ENCODE measurements at places on chromosomes 5 and 9. TPM values are rescaled to one million over a fixed set of nuclear protein-coding genes. Genes with fewer than 3 reads are reported as not detected.
A peak's percentile ranks its signal among the peaks of the same experiment; 100 is the strongest.

MYMK gene
- total RNA-seq = not detected

GPRIN1 gene
- total RNA-seq = 19.9 TPM

SH3RF2 gene
- 6.2 TPM for total RNA-seq

PCDHGA3 gene
- total RNA-seq = not detected

SLC6A19 gene
- total RNA-seq = not detected

CARTPT gene
- not detected for total RNA-seq

FREM1 gene
- 0.52 TPM for total RNA-seq

DNA sequence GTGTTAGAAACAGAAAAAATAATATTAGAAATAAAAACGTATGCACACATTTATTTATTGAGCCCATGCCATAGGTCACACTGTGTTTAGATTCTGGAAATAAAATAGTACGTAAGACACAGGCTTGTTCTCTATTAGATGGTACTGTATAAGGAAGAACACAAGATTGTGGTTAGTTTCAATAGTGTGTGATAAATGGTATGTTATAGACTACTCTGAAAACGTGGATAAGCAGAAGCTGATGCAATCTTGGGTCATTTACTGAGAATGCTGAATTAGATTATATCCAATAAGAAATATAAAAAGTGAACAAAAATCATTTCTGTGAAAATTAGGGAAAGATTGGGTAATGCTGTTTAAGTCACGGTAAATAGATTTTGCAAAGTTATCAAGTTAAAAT, 1456.4 kb upstream of the ACO1 start:
- no peak for DNase-seq

- DNase-seq = peak; percentile 74
Observed at GRCh38 chr9:22030101-22030598, 21.0 kb upstream of the CDKN2B start.

DNA sequence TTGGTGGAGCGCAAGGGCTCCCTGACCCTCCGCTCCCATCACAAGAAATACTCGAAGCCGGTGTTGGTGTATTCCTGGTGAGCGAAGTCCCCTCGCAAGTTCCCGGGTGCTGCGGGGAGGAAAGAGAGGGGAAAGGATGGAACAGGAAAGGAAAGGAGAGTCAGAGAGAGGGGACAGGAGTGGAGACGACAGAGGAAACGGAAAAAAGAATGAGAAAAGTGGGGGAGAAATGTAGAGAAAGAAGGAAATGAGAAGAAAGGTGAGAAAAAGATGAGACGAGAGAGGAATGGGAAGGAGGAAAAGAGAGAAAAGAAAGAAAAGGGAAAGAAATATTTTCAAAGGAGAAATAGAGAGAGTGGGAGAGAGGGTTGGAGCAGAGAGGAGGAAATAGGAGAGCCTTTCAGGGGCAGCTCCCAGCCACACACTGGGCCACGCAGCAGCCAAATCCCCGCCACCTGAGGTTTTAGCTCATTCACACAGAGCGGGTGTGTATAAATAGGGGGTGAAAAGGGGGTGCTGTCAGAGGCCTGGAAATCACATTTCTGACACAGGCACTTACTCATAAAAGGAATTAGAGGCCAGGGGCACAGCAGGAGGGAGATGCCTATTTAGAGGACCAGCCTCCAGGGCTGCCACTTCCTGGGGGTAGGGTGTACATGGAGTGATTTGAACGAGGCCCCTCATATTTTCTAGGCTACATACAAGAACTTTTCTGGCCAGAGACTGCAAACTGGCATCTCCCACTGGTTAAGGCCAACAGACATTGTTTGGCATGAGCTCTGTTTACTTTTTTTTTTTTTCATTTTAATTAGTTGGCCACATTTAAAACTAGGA, 555 bp downstream of the CFAP95 start:
- no peak for DNase-seq

GRCh38 chr5:97037819-97038218, 101.9 kb downstream of the LNPEP start:
- DNase-seq = no peak

DNA sequence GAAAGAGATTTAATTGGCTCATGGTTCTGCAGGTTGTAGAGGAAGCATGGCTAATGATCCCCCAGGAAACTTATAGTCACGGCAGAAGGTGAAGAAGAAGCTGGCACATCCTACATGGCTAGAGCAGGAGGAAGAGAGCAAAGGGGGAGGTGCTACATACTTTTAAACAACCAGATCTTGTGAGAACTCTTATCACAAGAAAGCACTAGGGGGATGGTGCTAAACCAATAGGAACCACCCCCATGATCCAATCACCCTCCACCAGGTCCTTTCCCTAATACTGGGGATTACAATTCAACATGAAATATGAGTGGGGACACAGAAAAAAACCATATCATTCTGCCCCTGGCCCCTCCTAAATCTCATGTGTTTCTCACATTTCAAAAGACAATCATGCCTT, 147.2 kb upstream of the EPB41L4A start:
- no peak for DNase-seq

DNA sequence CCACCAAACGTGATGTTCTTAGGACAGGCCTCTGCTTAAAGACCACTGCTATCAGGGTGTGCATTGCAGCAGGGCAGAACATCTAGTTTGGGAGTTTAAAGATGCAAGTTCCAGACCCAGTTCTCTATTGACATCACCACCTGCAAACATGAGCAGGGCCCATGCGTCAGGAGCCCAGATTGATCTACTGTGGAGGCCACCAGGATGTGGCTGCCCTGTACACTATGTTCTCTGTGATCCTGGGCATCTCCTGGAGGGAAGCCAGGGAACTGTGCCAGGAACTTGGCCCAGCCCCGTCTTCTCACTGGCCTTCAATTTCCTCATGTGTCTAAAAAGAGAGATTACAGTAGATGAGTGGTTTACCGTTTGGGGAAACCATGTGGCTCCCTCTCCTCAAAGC, 87.1 kb downstream of the PDE6A start:
- DNase-seq = peak; percentile 71

GRCh38 chr9:1659363-1659690, 355.8 kb upstream of the SMARCA2 start:
- DNase-seq = no peak

GRCh38 chr5:66367814-66368541, 223.9 kb downstream of the SREK1 start:
- no peak for DNase-seq

DNA sequence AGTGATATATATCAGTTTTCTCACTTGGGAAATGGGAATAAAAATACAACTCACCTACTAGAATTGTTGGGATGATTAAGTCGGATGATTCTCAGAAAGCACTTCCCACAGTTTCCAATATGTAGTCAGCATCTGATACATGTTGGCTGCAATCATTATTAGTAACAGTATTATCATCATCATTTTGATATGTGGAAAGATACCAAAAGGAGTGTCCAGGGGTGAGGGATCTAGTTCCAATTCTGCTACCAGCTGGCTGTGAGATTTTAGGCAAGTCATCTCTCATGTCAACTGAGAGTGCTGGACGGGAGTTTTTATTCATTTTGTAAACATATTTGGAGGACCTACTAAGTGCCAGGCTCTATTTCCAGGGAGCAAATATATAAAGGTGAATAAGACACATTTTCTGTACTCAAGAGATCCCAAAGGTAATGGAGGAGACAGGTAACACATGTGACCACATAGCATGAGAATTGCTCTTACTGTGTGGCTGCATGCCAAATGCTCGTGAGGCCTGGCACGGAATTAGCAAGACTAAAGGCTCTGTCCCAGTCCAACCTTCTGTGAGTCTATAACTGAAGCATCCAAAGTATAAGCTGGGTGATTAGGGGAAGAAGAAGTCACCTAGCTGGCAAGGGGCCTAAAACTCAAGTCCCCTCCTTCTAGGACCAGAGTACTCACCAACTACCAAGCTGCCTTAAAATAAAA, 83.0 kb downstream of the GRIA1 start:
- DNase-seq = no peak

GRCh38 chr5:122501089-122501435, 189.0 kb downstream of the SNCAIP start:
- no peak for DNase-seq

DNA sequence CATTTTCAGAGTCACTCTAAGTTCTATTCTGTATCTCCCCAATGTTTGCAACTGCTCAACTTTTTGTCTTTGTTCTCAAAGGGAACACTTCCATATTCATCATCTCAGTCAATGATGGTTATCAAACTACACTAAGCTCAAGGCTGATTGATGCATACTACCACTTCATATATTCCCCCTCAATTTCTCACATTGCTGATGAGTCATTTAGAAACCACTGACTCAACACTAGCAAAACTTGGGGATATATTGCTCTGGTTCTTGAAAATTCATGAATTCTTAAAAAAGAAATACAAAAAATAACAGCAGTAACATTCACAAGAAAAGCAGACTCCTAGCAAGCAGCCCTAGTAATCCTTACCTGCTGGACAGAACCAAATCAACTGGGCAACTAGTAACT, 52.2 kb downstream of the ABHD17B start:
- DNase-seq = no peak

- peak; percentile 79 for DNase-seq
Observed at GRCh38 chr5:78514427-78515330, 133.9 kb downstream of the LHFPL2 start.

DNA sequence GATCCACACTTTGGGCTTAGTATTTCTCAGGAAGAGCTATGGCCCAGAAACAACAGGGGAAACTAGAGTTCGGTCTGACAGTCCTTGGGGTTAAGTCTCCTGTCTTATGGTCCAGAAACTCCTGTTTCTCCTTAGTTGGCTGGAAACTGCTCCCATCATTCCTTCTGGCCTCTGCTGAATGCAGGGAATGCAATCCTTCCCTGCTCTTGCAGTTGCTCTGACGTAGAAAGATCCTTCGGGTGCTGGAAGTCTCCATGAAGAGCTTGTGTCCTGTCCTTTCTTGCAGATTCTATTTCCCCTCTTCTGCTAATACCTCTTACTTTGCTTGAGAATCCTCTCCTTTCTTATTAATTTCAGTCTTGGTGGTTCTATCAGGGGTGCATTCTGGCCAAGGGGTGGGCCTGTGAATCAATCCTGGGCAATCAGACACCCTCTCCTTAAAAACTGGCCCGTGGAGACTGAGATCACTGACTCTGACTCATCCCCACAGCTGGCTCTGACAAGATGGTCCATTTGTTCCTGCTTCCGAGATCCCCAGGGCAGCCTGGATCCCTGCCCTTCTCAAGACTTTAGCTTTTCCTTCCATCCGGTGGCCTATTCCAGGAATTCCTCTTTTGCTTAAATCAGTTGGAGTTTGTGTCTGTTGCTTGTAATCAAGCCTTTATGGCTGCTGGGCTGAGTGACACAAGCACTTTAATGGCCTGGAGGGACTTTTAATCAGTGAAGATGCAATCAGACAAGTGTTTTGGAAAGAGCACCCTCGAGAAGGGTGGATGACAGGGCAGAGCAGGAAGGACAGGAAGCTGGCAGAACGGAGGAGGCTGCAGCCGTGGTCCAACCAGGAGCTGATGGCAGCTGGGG, 23.7 kb downstream of the PTGS1 start:
- DNase-seq = peak; percentile 18

- no peak for DNase-seq
Observed at GRCh38 chr5:179297026-179297425, 48.2 kb downstream of the ADAMTS2 start.

DNA sequence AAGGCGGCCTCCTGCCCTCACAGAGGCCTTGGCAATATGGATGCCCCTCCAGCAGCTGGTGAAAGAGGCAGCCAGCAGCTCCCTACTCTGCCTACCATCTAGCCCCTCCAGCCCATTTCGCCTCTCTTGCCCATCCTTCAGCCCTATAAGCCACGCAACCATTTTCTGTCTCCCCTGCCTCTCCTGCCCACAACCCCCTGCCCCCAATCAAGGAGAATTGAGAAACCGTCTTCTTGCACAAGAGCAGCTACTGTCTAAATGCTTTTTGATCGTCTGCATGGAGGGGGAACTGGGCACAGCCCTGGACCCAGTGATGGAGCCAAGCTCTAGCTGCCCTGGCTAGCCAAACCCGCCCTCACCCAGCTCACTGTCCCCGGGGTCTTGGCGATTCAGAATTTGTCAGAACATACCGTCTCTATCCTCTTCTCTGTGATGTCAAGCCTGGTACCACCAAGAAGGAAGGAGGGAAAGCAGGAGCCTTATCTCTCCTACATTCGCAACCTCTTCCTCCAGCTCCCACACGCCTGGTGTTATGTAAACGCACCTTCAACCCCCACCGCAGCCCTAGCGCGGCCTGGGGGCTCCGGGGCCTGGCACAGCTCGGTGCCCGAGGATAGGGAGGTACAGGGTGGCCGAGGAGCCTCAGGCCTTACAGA, 1.2 kb downstream of the SPRY4 start:
- no peak for DNase-seq

DNA sequence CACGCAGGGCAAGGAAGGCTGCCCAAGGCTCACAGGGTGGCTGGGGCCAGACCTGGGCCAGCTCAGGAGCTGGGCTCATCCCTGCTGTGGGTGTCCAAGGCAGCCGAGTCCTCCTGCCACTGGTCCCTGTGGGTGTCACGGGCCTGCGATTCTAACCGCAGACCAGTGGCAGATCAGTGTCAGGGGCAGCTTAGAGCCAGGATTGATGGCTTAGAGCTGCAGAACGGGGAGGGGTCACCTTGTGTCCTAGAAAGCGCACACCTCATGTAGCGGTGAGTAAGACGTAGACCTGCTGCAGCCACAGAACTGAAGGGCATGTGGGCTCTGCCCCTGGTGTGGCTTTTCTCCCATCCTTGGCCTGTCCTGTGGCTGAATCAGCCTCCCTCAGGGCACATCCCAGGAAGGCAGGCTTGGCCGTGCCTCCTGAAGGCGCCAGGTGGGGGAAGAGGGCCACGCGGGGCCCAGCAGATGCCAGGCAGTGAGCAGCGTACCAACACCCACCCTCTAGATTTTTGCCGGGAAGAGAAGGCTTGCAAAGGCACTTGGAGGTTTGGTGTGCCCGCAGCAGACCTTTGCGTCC, 78.3 kb upstream of the FCN2 start:
- DNase-seq = peak; percentile 69

- peak; percentile 4 for DNase-seq
Observed at GRCh38 chr9:90966031-90966290, 164.3 kb downstream of the SYK start.

DNA sequence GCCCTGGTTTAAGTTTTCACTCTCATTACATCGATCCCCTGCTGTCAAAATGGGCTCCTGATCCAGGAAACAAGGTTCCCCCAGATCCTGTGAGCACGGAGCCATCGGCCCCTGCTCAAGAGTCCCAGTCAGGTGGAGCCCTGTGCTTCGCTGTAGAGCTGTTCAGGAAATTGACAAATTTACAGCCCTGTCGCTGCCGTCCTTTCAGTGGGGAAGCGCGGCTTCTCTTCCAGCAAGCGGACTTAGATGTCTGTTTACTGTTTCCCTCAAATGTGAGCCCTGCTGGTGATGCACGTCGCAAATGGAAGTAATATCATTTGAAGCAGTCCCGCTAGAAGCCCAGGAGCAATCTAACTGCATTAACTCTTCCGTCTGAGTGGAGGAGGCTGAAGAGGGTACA, 760.9 kb upstream of the WWC1 start:
- DNase-seq = no peak

GRCh38 chr5:113489299-113489698, 1.0 kb upstream of the MCC start:
- peak; percentile 97 for DNase-seq

DNA sequence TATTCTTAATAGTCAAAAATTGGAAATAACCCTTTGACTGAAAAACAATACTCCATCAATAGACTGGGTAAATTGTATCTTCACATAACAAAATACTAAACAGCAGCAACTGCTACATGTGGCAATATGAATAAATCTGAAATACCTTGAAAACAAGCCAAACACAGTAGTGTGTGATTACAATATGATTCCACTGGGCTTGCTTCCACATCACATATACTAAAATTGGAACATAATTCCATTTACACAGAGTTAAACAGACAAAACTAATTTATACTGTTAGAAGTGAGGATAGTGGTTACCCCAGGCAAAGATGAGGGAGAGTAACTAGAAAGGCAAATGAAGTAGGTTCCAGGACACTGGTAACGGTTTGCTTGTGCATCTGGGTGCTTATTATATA, 20.4 kb downstream of the FNIP1 start:
- DNase-seq = no peak

GRCh38 chr9:86275962-86276361, 6.4 kb downstream of the ISCA1 start:
- no peak for DNase-seq
